AG08396 (cell line): ENCODE measurements at places on chromosomes 4 and X.
A peak's percentile ranks its signal among the peaks of the same experiment; 100 is the strongest.

GRCh38 chr4:4867375-4868039, 8.0 kb downstream of the MSX1 start:
- peak; percentile 45 for DNase-seq

DNA sequence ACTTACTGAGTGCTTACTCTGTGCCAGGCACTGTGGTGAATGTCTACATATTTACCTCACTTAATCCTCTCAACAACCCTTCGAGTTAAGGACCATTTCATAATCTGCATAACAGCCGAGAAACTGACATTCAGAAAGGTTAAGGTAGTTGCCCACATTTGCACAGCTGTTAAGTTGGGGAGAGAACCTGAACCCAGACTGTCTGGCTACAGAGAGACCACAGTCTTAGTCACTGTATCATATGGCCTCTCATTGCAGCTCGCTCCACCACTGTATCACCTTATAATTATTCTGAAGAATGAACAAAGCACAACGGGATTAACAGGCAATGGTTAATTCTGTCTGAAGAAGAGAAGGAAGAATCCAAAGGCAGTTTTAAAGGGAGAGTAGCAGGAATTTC, 98.5 kb downstream of the ADGRA3 start:
- no peak for DNase-seq

DNA sequence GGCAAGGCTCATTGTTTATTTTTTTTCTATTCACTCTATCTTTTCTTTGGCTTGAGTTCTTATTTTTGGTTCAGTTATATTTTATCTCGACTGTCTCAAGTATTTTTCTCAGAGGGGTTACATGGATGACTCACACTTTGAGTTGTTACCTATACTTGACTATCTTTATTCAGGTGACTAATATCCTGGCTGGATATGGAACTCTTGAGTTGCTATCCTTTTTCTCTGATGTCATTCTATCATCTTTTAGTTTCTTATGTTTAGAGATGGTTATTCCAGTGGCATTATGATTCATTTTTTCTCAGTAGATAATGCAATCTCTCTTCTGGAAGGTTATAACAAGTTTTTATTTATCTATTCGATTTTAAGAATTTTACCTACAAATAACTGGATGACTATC, 117.9 kb downstream of the COX18 start:
- no peak for DNase-seq

DNA sequence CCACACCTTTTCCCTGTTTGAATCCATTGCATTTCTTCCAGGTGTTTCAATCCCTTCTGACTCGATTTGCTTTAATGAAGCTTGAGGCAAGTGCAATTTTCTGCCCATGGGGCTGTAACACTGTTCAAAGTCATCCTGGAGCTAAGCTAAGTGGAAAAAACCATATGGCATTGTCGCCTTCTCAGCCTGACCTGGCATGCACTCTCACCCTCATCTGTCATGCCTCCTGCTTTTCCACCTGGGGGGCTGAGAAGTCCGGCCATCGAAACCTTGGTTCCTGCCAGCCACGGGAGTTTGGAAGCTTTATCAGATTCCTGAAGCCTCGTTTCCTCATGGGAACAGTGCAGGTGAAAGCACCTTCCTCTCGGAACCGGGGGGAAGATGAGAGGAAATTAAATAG, 38.2 kb downstream of the WFS1 start:
- no peak for DNase-seq

GRCh38 chr4:127162741-127163140, 470.0 kb upstream of the INTU start:
- DNase-seq, result peak; percentile 48

DNA sequence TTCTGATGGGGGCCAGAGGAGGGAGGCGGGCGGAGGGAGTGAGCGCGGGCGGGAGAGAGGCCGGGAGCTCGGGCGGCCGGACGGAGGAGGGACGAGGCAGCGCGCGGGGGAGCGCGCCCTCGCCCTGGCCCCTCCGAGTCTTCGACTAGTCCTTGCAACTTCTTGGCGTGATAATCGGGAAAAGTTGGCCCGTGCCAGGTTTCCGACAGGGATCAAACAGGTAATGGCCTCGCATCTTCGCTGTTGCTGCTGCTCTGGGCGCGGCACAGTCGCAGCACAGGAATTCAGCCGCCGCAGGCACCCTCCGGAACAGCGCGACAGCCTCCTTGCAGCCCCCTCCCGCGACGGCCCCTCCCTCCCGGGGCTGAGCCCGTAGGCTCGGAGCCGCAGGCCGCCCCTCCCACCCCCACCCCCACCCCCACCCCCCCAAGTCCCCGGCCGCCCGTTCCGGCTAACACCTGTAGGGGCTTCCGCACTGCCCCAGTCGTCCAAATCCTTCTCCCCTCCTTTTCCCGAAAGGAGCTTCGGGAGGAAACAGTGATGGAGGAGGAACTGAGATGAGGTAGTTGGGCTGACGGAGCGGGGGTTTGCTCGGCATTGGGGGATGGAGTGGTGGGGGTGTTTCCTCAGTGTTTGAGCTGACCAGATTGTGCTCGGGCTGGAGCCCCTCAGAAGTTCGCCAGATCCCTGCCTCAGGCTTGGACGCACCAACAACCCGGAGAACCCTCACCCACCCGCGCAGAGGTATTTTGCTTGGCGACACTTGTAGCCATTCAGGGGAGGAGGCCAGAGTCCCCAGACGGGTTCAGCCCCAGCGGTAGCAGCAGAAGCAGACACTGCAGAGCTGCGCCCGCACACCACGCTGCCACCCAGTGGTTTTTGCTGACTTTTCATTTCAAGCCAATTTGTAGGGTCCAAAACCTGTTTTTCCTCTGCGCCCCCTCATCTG, at the start of gene FGF13:
Gene FGF13, minus strand, starts transcription at position 319 of the 949 bp plus-strand sequence. CDS start 714 bp downstream, outside the sequence.
- DNase-seq, result peak; percentile 11

DNA sequence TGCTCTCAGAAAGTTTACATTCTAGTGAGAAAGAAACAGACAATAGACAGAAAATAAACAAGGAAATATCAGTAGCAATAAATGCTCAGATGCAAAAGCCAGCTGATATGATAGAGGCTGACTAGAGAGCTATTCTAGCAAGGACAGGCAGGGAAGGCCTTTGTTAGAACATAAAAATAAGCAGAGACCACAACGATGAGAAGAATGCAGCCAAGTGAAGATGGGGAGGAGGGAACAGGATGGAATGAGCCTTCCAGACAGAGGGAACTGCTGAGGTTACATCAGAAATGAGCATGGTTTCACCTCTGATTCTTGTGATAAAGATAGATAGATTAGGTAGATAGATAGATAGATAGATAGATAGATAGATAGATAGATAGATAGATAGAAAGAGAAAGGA, 7.6 kb upstream of the SOWAHB start:
- DNase-seq, result peak; percentile 86

- DNase-seq, result peak; percentile 11
Observed at GRCh38 chr4:13481569-13481968, 2.6 kb downstream of the RAB28 start.

DNA sequence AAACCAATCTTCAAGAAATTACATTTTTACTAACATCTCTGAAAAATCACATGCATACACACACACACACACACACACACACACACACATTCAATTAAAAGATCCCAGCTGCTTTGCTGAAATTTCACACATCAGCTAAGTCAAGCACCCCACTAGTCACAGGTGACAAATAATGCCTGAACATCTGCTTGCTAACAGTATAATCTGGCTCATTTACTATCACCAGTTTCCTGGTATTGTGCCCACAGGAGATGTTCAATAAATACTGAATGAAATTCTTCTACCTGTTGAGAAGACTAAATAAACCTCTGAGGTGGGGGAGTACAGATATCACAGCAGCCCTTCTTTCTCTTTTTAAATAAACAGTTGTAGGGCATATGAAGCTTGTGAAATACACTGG, 994.0 kb downstream of the ARAP2 start:
- DNase-seq, result no peak

- no peak for DNase-seq
Observed at GRCh38 chr4:127776620-127777019, 5.5 kb upstream of the HSPA4L start.

DNA sequence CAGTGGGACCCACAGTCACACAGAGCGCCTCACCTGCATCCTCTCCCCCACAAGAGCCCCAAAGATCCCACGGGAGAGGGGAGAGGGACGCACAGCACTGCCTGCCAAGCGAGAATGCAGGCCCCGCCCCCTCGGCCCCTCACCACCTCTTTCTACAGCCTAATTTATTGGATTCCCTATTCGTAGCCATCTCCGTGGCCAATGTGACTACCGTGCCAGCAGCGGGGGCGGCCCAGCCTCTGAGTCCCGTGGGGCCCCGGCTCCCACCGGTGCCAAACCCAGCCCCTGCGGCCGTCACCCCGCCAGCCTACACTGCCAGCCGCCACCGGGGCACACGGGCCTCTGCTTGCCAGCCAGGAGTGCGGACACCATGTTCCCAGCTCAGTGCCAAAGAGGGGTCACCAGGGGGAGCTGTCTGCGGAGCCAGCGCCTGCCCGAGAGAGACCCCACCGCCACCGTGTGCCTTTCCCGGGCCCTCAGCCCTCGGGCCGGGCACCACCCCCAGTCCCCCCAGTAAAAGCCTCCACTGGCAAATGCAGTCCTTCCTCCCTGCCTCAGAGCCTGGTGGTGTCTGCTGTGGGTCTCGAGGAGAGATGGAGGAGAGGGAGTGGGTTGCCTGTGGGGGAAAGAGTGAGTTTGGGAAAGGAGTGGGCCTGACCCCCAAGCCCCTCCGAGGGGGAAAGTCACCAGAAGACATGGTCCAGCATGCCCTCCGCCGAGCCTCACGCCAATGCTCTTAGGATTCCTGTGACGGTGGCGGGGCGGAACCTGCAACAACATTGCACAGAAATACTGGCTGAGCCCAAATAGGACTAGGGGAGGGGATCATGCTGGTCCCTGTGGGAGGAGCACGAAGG, 19.6 kb upstream of the PLXNB3 start:
- no peak for DNase-seq

DNA sequence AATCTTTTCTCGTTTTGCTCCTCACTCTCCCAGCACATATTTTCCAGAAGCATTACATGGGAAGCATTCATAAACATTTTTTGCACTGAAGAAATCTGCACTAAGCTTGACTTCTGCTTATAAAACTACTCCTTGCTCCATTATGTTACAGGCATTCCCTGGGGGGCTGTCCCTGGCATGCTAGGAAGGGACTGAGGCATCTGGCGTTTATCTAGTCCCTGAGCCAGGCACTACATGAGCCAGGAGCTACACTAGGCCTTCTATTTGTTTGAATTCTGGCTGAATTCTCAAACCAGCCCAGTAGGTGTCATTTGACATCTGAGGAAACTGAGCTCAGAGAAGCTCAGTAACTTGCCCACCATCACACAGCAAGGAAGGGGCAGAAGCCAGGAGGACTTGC, 43.3 kb downstream of the NHSL2 start:
- DNase-seq, result no peak

GRCh38 chr4:95209927-95210326, 338.8 kb downstream of the UNC5C start:
- DNase-seq, result no peak

- no peak for DNase-seq
Observed at GRCh38 chr4:17077105-17077504, 178.7 kb upstream of the LDB2 start.

- DNase-seq, result no peak
Observed at GRCh38 chr4:185424905-185425646, 688 bp downstream of the UFSP2 start.

DNA sequence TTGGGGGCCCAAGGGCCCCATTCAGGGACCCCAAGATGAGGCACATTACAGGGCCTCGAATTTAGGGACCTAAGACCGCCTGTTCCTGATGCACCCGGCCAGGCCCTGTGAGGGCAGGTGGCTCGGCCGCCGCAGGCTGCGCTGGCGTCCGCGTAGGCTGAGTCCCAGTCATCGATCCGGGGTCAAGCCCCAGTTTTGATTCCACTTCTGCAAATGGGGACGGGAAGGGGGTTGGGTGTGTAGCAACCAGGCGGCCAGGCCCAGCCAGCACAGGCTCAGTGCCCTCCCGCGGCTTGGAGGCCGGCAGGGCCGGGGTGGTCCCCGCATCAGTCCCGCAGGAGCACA, 327 bp downstream of the PNPLA4 start:
- no peak for DNase-seq

GRCh38 chr4:37043342-37043741, 201.2 kb upstream of the NWD2 start:
- no peak for DNase-seq

DNA sequence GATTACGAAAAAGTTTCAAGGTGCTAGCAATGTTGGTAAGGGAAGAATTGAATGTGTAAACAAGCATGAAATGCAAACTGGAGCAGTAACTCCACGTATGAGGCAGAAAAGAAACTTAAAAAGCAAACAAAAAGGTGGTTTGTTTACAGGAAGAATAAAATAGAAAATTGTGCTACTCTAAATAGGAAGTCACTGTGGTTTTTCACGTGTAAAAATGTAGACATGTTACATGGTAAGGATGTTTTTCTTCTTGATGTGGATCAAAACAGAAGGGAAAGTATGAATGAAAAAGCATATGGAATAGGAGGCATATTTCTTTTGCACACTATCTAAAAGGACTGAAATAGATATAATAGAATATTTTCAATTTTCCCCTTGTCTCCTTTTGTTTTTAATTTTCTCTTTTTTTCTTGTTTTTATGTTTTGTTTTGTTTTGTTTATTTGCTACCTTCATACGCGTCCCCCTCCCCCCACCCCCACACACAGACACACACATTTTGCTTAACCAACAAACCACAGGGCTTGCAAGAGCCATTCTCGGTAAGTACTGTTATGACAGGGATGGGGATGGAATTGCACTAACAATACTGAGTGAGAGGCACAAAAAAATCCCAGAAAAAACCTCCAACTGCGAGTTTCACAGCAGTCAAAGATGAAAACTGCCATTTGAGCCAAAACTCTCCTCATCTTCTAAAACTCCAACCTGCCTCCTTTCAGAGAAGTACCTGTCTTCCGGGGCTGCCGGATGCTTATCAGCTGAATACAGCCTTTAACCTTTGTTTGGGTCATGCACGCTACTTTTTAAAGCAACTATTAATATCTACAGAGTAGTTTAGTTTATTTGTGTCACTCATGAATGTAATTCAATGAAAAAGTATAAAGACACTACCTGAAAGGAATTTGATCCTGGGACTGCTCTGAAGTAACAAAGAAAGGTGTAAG, 135.8 kb downstream of the IL15 start:
- DNase-seq, result no peak

GRCh38 chrX:2643880-2644279, 47.2 kb upstream of the CD99 start:
- no peak for DNase-seq

- DNase-seq, result no peak
Observed at GRCh38 chr4:87224141-87224923, 3.9 kb upstream of the KLHL8 start.

- no peak for DNase-seq
Observed at GRCh38 chr4:71210823-71211222, 128.0 kb upstream of the SLC4A4 start.

DNA sequence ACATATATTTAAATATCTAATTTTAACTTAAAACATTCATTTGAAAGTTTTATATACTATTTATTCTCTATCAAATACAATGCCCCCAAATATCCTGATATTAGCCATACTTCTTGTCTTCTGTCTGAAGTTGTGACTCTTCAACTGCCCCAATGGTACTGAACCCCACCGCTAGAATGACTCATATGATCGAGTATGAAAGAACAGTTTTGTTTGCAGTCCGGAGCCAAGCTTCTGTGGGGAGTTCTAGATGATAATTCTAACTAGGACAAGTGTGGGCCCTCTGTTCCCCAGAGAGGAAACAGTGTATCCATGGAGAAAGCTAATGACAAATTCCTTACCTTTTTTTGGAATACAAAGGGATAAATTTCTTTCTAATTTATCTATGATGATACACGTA, 24.7 kb upstream of the CT47A1 start:
- DNase-seq, result no peak
